ENCODE measurements at places on chromosomes 2 and 18.

DNA sequence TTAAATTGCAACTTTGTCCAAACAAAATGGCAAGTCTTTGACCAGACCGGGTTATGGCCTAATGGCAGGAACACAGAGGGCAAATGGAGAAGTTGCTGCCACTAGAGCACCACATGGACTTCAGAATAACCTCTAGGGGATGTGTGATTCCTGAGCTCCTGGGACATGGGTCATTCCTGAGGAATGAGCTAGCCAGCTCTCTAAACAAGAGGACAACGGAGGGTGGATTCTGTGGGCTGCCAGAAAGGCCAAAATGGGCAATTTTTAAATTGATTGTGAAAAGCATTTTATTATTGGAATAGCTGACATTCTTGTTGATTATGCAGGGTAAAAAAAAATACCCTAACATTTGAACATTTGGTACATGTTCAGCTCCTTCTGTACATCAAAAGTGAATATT, 109.8 kb upstream of the FZD5 start:
- DNase-seq, result no peak

DNA sequence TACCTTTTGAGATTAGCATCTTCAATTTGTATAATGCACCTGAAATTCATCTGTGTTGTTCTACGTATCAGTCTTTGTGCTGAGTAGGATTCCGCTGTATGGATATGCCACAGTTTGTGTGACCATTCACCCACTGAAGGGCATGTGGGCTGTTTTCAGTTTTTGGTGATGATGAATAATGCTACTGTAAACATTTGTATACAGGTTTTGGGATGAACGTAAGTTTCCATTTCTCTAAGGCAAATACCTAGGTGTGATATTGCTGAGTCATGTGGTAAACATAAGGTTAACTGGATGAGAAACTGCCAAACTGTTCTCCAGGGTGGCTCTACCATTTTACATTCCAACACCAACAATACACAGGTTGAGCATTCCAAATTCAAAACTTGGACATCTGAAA, 35.1 kb downstream of the CABYR start:
- DNase-seq, result no peak

DNA sequence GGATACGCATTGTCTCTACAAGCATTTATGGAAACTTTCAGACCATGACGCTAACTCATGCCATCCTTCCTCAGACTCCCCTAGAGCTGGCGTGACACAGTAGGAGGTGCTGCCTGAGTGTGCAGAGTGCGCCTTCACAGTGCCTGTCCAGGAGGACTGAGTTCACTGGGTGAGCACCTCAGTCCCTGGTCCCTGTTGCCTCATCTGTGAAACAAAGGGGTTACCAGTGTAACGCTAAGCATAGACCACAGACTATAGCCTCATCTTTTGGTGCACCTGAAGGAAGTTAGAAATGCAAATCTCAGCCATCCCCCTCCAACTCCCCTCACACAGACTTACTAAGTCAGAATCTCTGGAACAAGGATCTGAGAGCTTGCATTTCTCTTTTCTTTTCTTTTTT, 142.8 kb downstream of the TMEM17 start:
- no peak for DNase-seq

DNA sequence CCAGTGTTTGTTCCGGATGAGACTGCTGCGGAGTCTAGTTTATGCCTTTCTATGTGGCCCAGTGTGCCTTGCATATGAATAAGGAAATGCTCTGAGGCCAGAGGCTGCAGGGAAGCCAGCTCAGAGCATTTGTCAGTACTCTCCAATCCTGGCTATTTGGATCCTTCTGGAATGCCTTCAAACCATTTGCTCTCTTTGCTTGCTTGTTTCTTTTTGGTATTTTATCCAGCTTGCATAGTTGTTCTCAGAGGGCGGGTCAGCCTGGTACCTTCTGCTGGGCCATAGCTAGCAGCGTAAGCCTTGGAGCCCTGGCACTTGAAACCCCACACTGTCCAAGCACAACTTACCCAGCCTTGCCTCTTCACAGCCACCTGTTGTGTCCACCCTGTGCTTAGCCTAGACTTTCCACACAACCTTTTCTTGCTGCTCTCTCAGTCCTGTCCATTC, 20.5 kb downstream of the CENPO start:
- DNase-seq, result no peak

DNA sequence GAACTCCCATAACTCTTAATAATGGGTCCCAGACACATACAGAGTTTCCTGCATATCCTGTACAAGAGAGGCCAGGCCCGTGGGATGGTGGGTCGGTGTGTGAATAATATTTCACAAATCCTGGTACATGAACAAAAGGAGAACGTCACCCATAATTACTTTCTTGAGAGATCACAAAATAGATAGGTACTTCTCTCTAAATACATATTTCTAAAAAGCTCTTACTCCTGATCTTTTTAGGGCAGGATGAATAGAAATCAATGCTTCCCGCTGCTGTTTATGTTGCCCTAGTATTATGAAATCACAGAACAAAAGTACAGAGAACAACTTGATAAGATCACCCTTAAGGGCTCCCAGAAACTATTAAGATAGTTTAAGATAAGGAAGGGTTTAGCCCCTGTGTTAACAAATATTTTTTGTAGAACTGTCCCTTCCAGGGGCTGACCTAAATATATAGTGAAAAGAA, 5.4 kb downstream of the IRS1 start:
- no peak for DNase-seq

GRCh38 chr2:102735416-102736109, 26.3 kb upstream of the TMEM182 start:
- DNase-seq, result no peak

GRCh38 chr2:17160594-17160993, 357.6 kb downstream of the RAD51AP2 start:
- DNase-seq, result no peak

- DNase-seq, result no peak
These were observed 64.0 kb downstream of the REL start for GRCh38 chr2:60945341-60945740.

- no peak for DNase-seq
These were observed 255.7 kb downstream of the DSEL start for GRCh38 chr18:67260841-67261240.

- DNase-seq, result no peak
These were observed 10.6 kb downstream of the ZFP36L2 start for GRCh38 chr2:43215673-43216255.

- DNase-seq, result no peak
These were observed 44.2 kb downstream of the TTC27 start for GRCh38 chr2:32671885-32672533.

Data from CD4-positive, alpha-beta T cell treated with Interferon gamma for 1 hour (primary cell).